Amygdala (tissue), 56 donors: ENCODE measurements at places on chromosomes 1 and 21.

DNA sequence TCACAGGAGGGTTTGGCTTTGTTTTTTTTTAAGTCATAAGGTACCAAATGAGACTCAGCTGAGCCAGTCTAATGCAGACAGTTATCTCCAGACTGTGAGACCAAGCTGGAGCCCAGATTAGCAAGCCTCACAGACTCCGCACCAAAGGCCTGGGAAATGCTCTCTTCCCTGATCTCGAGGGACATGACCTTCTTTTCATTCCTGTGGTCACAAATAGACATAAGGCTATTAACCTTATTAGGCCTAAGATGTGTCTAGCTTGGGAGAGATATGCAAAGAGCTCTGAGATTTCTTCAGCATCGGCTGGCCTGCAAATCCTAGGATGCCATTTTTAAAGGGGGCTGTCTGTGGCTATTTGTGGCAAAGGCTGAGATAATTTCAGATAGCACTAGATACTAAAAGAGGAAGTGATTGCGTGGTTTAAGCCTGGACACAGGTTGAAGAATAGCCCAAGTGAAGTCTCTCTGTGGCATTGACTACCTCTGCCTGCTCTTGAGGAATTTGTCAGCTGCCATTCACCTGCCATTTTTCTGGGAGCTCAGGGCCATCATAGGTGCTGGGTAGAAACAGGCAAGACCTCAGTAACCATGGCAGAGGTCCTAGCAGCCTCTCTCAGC, 301.3 kb downstream of the SIPA1L2 start:
- no peak for DNase-seq

- no peak for DNase-seq
These were observed at the start of gene SAMD11 for GRCh38 chr1:923131-923990. Gene SAMD11 (plus strand): TSS chr1:923923. CDS start chr1:924432, 509 bp downstream.

GRCh38 chr1:226405411-226405988, 2.4 kb downstream of the PARP1 start:
- DNase-seq = no peak

- DNase-seq = no peak
These were observed 5.3 kb upstream of the PRRC2C start for GRCh38 chr1:171480035-171480434.

DNA sequence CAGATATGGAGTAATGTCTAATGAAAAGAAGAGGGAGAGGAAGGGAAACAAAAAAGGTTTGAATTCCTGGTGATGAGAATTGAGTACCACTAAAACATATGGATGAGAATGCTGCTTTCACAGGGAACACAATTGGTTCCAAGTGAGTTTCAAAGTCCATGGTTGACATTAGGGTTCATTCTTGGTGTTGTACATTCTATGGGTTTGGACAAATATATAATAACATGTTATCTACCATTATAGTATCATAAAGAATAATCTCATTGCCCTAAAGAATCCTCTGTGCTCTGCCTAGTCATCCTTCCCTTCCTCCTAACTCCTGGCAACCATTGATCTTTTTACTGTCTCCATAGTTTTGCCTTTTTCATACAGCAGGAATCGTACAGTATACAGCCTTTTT, 20.1 kb downstream of the TMCO1 start:
- no peak for DNase-seq
